ENCODE measurements at places on chromosomes 4 and X.

DNA sequence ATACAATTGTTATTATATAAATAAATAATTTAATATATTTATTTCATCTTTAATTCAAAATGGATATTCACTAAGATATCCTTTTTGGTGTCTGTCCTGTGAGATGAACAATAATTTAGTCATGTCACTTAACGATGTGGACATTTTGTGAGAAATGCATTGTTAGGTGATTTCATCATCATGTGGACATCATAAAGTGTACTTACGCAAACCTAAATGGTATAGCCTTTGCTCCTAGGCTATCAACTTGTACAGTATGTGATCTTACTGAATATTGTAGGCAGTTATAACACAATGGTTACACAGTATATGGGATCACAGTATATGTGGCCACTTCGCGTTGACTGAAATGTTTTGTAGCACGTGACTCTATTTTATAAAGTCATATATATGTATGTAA, 20.2 kb upstream of the CHRNA9 start:
- no peak for DNase-seq

DNA sequence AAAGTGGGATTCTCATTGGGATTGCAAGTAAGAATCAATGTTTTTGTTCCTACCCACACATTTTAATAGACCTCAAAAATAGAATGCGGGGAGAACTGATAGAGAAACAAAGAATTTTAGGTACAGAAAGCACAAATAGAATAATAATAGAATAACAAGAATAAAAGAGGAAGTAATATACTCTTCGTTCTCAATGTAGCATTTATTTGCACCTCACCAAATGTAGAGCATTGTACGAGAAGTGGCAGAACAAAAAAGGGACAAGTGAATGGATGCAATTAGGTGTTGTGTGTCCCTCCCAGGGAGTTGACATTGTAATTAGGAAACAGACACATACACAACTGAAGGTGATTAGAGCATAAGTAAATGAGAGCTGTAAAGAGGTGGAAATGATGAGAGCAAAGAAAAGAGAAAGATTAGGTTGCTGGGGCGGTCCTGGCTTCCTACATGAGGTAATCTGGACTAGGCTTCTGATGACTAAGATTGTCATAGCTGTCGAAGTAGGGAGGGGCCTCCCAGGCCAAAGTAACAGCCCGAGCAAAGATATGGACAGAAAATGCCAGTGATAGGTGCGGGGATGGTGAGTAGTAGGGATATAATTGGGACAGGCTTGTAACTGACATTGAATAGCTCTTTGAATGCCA, 10.4 kb downstream of the RAB9A start:
- no peak for DNase-seq

DNA sequence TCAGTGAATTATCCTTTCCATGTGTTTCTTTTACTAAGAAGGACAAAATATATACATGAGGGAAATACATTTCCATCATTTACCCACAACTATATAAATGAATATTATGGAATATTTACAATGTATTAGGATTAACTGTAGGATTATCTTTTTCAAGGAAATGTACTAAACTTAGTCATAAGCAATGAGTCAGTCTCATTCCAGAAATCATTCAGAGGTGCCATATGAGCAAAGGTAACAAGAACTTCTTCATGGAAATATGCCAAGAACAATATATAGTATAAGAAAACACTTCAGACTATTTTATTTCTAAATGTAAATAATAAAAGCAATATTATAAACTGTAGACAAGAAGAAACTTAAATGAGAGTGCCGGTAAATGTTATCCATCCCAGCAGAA, 67.1 kb downstream of the USP38 start:
- no peak for DNase-seq

- no peak for DNase-seq
Measured at GRCh38 chr4:26206999-26207398, 113.8 kb upstream of the RBPJ start.

- no peak for DNase-seq
Measured at GRCh38 chrX:4588056-4588455, 874.6 kb upstream of the PRKX start.

DNA sequence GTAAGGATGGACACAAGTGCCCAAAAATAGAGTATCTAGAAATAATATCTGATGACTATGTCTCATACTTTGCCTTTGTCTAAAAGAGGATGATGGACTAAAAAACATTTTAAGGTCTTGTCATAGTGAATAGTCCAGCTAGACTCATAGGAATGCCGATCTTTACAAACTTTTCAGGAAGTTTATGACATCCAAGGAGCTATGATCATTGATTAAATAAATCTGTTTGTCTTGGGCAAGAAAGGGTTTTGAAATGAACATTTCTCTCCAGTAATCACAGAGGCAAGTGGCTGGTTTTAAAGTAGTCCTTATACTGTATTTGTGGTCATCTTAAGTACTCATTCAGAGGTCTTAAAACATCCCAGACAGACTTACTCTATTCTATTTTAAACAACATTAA, 109.8 kb downstream of the MAPK10 start:
- DNase-seq = no peak

- no peak for DNase-seq
Measured at GRCh38 chr4:109657854-109658418, 45.3 kb downstream of the CASP6 start.

DNA sequence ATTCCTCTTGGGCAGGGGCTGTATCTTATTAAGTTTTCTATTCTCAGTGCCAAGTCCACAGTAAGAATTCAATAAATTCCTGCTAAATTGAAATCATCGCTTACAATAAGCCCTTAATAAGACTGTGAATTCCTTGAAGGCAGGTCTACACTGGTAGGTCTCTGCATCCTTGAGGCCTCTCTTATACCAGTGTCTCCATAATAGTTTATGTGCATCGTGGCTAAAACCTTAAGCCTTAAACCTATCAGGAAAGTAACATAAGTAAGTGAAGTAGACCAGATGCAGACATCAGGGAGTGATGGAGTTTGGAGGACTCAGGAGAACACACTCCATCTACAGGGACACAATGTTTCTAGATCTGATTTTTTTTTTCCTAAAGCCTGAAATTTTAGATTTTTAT, 240.3 kb downstream of the LDB2 start:
- DNase-seq = no peak

DNA sequence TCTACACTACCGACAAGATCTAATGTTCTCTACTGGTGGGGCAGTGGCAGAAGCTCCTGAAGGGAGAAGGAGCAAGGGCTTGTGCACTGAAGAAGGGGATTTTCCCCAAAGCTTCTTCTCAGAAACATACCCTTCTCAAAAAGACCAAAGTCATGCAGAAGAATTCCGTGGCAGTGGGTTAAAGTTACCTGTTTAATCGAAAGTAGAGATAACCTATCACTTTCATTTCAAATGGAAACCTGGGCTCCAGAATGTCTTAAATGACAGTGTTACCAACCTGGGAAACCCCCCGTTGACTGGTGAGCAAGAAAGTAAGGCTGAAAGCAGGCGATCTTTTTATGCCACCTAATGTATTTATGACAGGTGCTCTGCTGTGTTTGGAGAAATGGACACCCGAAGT, 92.5 kb upstream of the TEX13D start:
- no peak for DNase-seq

DNA sequence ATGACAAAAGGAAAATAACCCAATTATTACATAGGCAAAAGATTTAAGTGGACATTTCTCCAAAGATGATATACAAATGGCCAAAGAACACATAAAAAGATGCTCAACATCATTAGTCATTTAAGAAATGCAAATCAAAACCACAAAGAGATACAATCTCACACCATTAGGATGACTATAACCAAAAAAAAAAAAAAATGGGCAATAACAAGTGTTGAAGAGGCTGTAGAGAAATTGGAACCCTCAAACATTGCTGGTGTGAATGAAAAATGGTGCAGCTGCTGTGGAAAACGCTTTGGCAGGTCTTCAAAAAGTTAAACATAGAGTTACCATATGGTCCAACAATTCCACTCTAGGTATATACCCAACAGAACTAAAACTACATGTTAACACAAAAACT, 5.6 kb upstream of the PRDX4 start:
- no peak for DNase-seq

GRCh38 chr4:170818786-170819185, 729.0 kb upstream of the AADAT start:
- DNase-seq = no peak

GRCh38 chr4:167721617-167722486, 370.5 kb upstream of the ANXA10 start:
- no peak for DNase-seq

DNA sequence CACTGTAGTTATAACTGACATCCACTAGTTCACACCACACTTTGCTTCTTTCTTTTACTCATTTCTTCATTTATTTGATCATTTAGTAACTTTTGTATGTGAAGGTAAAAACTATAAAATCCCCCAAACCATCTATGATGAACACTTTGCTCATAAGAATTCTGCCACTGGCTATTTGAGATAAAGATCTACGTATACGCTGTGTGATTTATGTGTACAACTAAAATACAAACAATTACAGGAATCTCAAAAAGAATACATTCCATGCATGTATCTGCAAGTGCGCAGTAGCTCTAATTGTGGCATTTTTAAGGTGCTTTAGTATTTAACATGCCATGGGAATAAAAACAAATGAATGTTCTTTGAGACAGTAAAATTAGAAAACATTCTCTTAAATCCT, 156.9 kb upstream of the NAP1L5 start:
- no peak for DNase-seq

DNA sequence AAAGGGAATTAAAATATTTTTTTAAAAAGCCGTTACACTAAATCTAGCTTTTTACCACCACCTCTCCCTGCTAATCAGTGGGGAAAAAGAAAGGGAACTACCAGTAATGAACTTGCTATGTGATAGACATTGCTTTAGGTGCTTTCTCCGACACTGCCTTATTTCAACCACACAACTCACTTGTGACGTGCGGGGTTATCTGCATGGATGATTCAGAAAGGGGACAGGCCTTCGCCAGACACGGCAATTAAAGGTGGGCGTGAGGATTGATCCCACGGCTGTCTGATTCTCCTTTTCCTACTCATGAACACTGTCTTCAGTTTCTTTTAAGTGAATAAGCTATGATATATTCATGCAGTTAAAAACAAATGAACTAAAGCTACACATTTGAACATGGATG, 882 bp upstream of the CXCR3 start:
- no peak for DNase-seq

DNA sequence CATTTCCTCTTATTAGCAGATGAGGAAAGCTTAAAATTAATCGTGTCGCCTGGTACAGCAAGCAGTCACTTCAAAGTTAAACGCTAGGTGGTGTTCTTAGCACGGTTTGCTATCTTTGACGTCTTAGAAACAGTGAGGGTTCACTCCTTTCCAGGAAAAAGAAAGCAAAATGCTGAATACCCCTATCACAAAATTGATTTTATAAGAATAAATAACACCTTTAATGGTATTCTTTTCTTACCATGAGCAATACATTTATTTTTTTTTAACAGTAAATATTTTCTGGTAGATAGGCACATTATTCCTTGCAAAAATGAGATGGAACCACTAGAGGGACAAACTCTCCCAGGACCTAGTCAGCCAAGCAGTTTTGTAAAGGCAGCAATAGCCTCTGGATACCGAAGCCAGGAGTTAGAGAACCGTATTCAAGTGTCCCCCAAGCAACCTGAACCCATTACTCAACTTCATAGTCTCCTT, 153.9 kb downstream of the KDR start:
- DNase-seq = no peak
